ENCODE measurements at places on chromosomes 12 and 14. TPM values are rescaled to one million over a fixed set of nuclear protein-coding genes. Genes with fewer than 3 reads are reported as not detected.

DEPDC4 gene
- total RNA-seq, result 1.6 TPM

CEBPE gene
- 0.50 TPM for total RNA-seq

STXBP6 gene
- not detected for total RNA-seq

TAS2R14 gene
- 2.4 TPM for total RNA-seq

TAS2R20 gene
- total RNA-seq, result 2.2 TPM

GNG2 gene
- 293 TPM for total RNA-seq

RND1 gene
- total RNA-seq, result 1.4 TPM

TAS2R43 gene
- 0.73 TPM for total RNA-seq

RBP5 gene
- 0.42 TPM for total RNA-seq

GRCh38 chr12:2083008-2083407 is 30.2 kb downstream of the CACNA1C start:
- H3K36me3 ChIP-seq, result no peaks in the 10 kb centered on the region
- H3K4me1 ChIP-seq, result no peaks in the 10 kb centered on the region
- H3K27ac ChIP-seq, result no peak overlapping the region
- no peak overlapping the region for H3K4me3 ChIP-seq

- no peaks in the 10 kb centered on the region for H3K36me3 ChIP-seq
- no peaks in the 10 kb centered on the region for H3K27me3 ChIP-seq
- no peaks in the 10 kb centered on the region for H3K4me1 ChIP-seq
- peak; percentile 22 for DNase-seq
- no peak overlapping the region for H3K27ac ChIP-seq
Observed at GRCh38 chr14:36553656-36554260, 28.7 kb downstream of the NKX2-8 start.

- peaks cover 7% of the 10 kb centered on the region for H3K4me1 ChIP-seq
- no peak overlapping the region for H3K27ac ChIP-seq
- H3K27me3 ChIP-seq, result no peaks in the 10 kb centered on the region
- H3K36me3 ChIP-seq, result no peaks in the 10 kb centered on the region
- no peak for DNase-seq
Observed at GRCh38 chr12:50580436-50580835, 75.7 kb downstream of the DIP2B start.

- H3K4me1 ChIP-seq, result no peaks in the 10 kb centered on the region
- H3K4me3 ChIP-seq, result no peak overlapping the region
- peaks cover 14% of the 10 kb centered on the region for H3K27me3 ChIP-seq
- no peak for DNase-seq
Observed at GRCh38 chr12:46343118-46343852, 29.3 kb downstream of the SLC38A2 start.

DNA sequence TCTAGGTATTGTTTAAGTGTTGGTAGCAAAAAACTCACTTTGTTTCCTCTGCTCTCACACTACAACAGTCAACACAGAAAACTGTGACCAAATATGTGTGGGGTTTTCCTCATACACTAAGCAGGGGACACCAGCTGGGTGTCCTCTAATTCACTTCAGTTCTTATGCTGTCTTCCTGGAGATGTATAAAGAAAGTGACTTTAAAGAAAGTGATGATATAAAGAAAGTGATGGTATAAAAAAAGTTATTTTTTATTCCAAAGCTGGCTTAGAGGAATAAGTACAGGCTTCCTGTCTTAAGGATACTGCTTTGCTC is 31.4 kb downstream of the TDP1 start:
- H3K4me3 ChIP-seq, result no peak overlapping the region
- H3K27me3 ChIP-seq, result no peaks in the 10 kb centered on the region
- no peak for DNase-seq
- peaks cover 60% of the 10 kb centered on the region for H3K36me3 ChIP-seq

GRCh38 chr14:20294636-20295035 is 11.1 kb downstream of the TTC5 start:
- H3K4me3 ChIP-seq, result no peak overlapping the region
- no peak for DNase-seq
- H3K36me3 ChIP-seq, result peaks cover 42% of the 10 kb centered on the region
- no peaks in the 10 kb centered on the region for H3K27me3 ChIP-seq
- no peak overlapping the region for H3K27ac ChIP-seq

- no peak overlapping the region for H3K27ac ChIP-seq
- H3K4me1 ChIP-seq, result no peaks in the 10 kb centered on the region
- DNase-seq, result no peak
Observed at GRCh38 chr12:122659579-122659978, 43.6 kb downstream of the HCAR2 start.

GRCh38 chr14:34873589-34874385 is 1.4 kb downstream of the BAZ1A start:
- H3K27ac ChIP-seq, result peak overlapping the region; percentile 89
- DNase-seq, result peak; percentile 90
- peaks cover 34% of the 10 kb centered on the region for H3K36me3 ChIP-seq
- H3K27me3 ChIP-seq, result no peaks in the 10 kb centered on the region
- H3K4me3 ChIP-seq, result peak overlapping the region; percentile 87

DNA sequence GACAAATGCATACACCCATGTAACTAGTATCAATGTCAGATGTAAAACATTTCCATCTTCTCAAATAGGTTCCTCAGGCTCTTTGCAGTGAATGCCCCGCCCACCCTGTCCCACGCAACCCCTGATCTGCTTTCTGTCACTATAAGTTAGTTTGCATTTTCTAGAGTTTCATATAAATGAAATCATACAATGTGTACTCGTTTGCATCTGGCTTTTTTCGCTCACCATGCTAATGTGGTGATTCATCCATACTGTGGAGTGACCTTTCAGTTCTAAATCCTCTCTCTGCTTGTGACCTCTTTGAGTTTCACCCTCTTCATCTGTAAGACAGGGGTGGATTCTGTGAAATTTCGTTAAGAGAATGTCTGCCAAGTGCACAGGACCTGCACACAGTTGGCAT is 30.6 kb upstream of the MSI1 start:
- DNase-seq, result no peak
- H3K4me1 ChIP-seq, result peaks cover 4% of the 10 kb centered on the region
- no peaks in the 10 kb centered on the region for H3K36me3 ChIP-seq
- H3K4me3 ChIP-seq, result no peak overlapping the region
- no peak overlapping the region for H3K27ac ChIP-seq

DNA sequence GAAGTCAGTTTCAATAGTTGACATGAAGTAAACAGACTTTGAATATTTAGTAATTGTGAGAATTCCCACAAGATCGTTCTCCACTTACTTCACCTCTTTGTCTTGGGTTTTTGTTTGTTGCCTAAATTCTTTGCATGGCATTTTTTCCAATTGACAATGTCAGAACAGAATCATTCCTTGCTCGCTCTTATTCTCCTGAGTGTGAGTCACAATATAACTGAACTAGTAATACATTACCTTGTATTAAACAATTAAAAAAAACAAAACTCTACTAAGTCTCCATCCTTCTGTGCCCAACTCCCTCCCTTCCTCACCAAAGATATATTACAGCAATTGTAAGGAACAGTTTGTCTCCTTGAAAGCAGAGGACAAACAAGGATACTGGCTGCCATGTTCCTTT is 638.8 kb upstream of the NOVA1 start:
- no peak overlapping the region for H3K27ac ChIP-seq
- no peaks in the 10 kb centered on the region for H3K36me3 ChIP-seq
- no peak for DNase-seq
- H3K27me3 ChIP-seq, result no peaks in the 10 kb centered on the region
- H3K4me1 ChIP-seq, result no peaks in the 10 kb centered on the region

DNA sequence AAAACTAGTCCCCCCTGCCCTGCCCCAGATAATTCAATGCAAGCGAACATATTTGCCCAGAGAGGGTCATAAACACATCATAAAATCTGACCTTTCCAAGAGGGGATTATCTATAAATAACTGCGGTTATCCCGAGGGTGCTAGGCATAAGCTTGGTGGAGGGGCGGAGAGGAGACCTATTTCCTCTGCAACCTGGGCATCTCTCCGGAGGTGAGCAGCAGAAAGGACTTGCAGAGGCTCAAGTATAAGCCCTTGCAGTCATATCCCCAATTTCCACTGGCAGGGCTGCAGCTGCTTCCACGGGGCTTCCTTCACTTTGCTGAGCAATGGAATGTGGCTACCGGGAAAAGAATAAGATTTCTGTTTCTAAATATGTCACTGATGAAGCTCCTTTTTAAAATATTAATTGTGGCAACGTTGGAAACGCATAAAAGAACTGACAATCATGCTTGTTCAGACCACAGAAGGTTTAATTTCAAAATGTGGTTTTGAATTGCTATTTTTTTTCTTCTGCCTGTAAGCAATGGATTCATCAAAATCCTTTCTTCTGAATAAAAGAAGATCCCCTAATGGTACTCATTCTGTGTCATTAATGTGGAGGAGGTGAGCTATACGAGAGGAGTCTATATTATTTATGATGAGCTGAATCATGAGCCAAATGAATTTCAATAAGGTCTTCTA is 268.9 kb upstream of the ATP2B1 start:
- H3K27me3 ChIP-seq, result no peaks in the 10 kb centered on the region
- H3K4me1 ChIP-seq, result no peaks in the 10 kb centered on the region
- H3K36me3 ChIP-seq, result no peaks in the 10 kb centered on the region

GRCh38 chr14:94539181-94539580 is 22.1 kb upstream of the SERPINA4 start:
- no peak overlapping the region for H3K4me3 ChIP-seq
- H3K27ac ChIP-seq, result no peak overlapping the region
- no peak for DNase-seq
- no peaks in the 10 kb centered on the region for H3K27me3 ChIP-seq

GRCh38 chr14:26218861-26219260 is 379.0 kb downstream of the NOVA1 start:
- H3K36me3 ChIP-seq, result no peaks in the 10 kb centered on the region
- no peak overlapping the region for H3K4me3 ChIP-seq
- H3K27ac ChIP-seq, result no peak overlapping the region
- H3K4me1 ChIP-seq, result no peaks in the 10 kb centered on the region
- DNase-seq, result no peak

DNA sequence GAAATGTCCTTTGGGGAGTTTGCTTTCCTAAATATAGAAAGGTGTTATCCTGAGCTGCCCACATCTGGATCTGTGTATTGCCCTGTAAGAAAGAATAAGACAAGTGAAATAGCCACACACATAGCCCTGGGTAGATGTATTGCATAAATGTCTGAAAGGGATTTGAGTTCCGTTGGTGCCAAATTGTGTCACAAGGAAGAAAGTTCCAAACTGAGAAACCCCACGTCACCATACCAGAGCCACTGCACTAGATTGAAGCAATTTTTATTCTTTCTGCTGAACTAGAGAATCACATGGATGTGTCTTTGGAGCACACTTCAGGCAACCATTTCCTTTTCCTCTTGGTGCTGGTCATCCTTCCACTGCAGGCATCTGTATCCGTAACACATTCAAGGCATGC is 5.0 kb downstream of the RNASE9 start:
- no peaks in the 10 kb centered on the region for H3K36me3 ChIP-seq
- no peak for DNase-seq
- H3K27me3 ChIP-seq, result peaks cover 3% of the 10 kb centered on the region
- no peaks in the 10 kb centered on the region for H3K4me1 ChIP-seq
- no peak overlapping the region for H3K27ac ChIP-seq

DNA sequence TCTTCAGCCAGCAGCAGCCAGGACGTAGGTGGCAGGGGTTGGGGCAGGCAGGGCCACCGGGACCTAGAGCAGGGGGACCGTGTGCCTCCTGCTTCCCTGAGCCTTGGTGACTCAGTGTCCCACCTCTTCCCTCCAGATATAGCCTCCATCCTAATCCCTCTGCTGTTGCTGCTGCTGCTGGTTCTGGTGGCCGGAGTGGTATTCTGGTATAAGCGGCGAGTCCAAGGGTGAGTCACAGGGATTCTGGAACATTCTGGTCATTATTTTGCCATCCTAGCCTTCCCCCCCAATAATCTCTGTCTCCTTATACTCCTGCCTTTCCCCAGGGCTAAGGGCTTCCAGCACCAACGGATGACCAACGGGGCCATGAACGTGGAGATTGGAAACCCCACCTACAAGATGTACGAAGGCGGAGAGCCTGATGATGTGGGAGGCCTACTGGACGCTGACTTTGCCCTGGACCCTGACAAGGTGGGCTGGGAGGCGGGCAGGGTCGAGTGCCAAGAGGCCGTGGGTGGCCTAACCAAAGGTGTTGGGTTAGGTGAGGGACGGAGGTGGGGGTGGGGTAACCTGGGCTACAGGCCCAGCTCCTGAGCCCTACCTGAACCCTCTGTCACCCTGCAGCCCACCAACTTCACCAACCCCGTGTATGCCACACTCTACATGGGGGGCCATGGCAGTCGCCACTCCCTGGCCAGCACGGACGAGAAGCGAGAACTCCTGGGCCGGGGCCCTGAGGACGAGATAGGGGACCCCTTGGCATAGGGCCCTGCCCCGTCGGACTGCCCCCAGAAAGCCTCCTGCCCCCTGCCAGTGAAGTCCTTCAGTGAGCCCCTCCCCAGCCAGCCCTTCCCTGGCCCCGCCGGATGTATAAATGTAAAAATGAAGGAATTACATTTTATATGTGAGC is 4.5 kb upstream of the NXPH4 start:
- H3K4me3 ChIP-seq, result no peak overlapping the region
- peaks cover 29% of the 10 kb centered on the region for H3K4me1 ChIP-seq
- H3K36me3 ChIP-seq, result no peaks in the 10 kb centered on the region
- no peak for DNase-seq

DNA sequence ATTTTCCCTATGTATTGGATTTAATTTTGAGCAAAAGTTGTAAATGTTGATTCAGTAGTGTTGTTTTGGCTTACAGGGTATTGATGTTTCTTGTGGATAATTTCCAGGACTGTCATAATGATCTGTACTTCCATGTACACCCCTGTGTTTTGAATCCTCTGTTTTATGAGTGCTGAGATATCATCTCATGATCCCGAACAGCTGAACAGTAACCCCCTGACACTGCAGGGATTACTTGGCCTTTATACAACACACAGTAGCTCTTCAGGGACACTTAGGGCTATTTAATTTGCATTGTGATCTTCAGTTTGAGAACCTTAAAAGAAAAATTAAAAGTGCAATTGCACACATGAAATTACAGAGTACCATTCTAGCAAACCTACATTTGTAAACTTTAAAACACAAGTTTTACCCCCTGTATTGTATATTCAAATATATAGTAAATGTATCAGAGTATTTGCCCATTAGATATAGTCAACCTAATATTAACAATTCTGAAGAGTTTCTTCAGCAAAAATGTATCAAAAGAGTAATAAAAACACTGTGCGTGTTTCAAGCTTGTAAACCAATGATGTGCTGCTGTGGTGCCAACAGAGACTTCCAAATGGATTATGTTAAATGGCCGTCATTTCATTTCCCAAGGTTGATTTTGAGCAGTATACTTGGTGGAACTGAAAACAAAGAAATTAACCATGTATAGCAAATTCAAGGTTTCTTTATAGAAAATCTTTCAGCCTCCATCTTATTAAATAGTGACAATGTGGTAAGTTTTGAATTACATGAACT is 27.9 kb upstream of the MYF6 start:
- no peak overlapping the region for H3K4me3 ChIP-seq
- no peaks in the 10 kb centered on the region for H3K36me3 ChIP-seq
- H3K27me3 ChIP-seq, result no peaks in the 10 kb centered on the region
- no peak overlapping the region for H3K27ac ChIP-seq

All from activated CD8-positive, alpha-beta T cell treated with anti-CD3 and anti-CD28 coated beads, Interleukin-2, amount 10 ng/mL, durations not matched to agents 7 days and 5 days (primary cell).